ENCODE measurements at places on chromosomes 5 and 9.

DNA sequence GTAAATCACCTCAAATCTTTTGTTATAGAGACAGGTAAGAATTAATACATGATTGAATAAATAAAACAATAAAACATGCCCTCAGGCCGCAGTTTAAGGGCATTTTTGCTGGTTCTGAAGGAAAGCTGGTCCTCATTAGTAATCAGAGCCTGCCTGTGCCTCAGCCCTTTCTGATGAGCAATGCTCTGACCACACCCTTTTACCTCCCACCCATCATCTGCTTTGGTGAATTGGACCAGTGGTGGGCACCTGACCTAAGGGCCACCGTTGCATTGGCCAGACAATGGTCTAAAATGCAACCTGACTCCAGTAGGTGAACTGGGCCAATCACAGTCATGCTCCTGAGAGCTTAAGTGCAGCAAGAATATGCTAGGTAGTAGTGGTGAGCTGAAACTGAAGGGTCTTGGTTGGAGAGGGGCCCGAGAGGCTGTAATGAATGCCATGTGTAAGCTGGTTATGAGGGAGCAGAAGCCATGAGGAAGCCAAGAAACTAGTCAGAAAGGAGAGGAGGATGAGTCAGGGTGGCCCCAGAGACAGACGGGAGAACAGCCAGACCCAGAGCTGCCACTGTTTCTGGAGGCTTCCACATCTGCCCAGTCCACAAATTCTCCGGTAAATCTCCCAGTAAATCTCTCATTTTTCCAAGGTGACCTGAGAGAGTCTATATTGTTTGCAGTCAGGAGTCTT lies 45.5 kb upstream of the ZSWIM6 start:
- peak; percentile 45 for DNase-seq

GRCh38 chr5:126481243-126481642 lies 58.0 kb downstream of the GRAMD2B start:
- no peak for DNase-seq

- DNase-seq, result no peak
These were observed 92.0 kb downstream of the PLCXD3 start for GRCh38 chr5:41418220-41419031.

DNA sequence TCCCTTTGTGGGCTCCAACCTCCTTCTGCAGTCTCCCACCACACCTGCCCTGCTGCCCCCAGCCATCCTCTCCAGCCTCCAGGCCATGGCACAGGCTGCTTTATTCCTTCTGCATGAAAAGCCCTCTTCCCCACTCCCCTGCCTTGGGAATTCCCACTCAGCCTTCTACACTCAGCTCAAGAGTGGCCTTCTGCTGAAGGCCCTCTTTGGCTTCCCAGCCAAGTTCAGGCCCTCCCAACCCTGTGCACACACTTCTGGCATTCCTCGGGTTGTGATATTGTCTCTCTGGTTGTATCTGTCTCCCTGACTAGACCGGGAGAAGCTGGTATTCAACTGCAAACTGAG lies 5.7 kb downstream of the SHB start:
- no peak for DNase-seq

DNA sequence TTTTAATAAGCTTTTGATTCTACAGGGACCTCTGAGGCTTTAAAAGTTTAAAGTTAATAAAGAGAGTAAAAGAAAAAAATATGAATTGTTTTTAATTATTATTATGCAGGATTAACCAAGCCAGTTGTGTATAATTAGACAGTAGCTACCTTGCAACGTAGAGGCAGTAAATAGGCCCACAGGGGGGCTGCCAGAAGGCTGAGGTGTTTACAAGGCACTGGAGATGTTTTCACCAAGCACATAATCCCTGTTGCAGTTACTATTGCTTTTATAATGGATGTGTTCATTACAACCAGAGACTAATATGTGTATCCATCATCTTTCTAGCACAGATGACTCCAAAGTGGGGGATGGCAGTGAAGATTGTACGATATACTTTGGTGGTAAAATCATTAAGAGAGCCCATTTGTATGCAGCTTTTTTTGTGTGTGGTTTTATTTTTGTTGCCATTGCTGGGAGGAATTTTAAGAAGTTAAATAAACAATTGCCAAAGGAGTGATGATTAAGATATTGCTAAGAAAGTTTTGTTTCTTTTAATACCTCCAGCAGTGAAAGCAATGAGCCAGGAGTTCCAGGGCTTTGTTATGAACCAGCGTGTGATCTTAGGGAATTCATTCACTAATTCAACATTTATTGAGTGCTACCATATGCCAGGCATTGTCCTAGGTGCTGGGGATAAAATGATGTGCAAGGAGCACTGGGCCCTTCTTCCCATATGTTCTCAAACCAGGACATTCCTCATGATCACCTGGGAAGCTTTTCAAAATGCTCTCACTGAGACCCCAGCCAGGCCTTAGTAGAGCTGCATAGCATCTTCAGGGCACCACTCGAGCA lies 138.7 kb upstream of the EFNA5 start:
- DNase-seq, result peak; percentile 7

- DNase-seq, result no peak
These were observed 846 bp downstream of the MGAT1 start for GRCh38 chr5:180801596-180802324.

DNA sequence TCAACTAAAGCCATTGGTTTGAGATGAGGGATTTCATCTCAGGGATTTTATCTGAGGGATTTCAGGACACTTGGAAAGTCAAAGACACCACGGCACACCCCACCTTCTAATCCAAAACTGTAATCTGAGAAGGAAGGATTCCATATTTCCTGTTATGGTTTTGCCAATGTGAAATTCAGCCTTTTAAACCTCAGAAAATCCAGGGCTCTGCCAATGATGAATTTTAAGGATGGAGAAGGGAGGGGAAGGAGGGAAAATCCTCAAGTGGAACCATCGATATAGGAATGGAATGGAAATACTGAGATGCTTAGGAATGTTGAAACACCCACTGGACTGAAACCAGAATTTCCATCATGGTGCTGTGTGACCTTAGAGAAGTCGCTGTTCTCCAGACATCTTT lies 5.3 kb downstream of the C1QTNF3 start:
- no peak for DNase-seq

GRCh38 chr5:36237751-36238150 lies 4.0 kb downstream of the NADK2 start:
- peak; percentile 23 for DNase-seq

DNA sequence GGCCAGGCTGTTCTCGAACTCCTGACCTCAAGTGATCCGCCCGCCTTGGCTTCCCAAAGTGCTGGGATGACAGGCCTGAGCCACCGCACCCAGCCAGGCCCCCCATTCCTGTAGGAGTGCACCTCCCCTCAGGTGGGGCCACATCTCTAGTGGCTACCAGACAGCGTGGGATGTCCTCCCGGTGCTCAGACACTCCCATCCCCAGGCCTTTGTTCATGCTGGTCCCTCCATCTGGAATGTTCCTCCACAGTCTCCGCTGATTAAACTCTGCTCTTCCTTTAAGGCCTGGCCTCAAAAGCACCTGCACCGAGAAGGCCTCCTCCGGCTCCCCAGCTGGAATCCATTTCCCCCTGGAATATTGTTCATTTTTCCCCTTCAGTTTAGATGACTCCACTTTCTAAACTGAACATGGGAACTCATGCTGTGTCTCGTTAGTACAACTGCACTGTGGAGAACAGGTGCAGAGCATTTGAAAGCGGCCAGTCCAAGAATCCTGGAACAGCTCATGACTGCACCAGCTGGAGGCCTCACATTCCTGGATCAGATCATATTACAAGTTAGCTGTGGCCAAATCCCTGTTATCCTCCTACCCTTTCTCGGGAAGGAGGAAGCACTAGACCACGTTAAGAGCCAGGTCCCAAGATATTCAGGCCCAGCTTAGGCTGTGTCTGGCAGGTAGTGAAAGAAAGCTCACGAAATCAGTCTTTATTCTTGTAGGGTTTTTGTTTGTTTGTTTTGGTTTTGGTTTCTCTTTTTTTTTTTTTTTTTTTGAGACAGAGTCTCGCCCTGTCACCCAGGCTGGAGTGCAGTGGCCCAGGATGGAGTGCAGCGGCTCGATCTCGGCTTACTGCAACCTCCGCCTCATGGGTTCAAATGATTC lies 10.8 kb upstream of the PRRC2B start:
- DNase-seq, result peak; percentile 72

GRCh38 chr9:101333490-101333889 lies 51.3 kb downstream of the BAAT start:
- DNase-seq, result peak; percentile 68

DNA sequence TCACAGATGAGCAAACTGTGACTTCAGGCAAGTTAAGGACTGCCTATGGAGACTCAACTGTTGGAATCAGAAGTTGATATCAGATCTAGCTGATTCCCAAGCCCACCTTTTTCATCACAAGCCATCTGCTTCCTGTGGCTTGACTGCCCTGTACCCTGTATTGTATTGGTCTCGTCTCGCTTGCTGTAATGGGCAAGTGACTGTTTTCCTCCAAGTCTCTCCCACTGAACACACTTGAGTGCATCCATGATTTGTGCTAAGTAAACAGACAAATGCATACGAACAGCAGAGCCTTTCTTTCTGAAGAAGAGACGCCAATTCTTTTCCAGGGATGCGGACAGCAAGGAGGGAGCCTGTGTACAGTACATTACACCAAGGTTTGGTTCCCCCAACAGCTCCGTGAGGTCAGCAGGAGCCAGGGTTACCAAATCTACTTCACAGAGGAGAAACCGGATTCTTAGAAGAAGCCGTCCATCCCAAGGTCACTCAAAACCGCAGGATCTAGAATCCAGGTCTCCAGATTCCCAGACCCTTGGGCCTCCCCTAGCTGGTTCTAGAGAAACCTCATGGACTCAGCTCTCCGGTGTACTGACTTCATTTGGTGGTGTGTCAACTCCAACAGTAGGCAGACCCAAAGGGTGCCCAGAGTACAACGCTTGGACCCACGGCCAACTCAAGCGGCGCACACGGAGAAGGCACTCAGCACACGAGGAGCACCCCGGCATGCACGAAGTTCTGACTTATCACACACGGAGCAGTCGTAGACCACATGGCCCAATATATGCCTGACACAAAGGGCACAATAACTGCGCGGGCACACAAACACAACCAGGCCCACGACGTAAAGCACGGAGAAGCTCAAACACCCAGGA lies 1.1 kb downstream of the BAG1 start:
- DNase-seq, result peak; percentile 32

GRCh38 chr5:172315587-172316493 lies 32.3 kb upstream of the UBTD2 start:
- DNase-seq, result no peak

- no peak for DNase-seq
These were observed 5.8 kb downstream of the ADAMTS6 start for GRCh38 chr5:65475895-65476294.

DNA sequence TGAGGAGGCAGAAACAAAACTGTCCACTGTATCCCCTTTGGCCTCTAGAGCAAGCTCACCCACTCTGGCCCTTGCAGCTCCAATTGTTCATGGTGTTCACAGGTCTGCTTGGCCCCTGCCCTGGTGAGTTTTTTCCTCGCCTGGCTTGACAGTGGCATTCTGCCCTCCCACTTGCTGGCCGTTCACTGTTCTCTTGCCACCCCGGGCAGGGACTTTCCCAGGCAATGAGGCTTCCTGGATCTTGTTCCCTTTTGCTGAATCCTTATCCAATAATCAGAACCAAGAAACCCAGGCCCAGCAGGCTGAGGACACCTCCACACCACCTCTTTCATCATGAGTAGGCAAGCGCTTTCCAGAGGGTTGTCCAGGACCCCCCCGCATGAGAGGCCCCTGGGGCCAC lies 31.2 kb downstream of the ZNF618 start:
- DNase-seq, result no peak

DNA sequence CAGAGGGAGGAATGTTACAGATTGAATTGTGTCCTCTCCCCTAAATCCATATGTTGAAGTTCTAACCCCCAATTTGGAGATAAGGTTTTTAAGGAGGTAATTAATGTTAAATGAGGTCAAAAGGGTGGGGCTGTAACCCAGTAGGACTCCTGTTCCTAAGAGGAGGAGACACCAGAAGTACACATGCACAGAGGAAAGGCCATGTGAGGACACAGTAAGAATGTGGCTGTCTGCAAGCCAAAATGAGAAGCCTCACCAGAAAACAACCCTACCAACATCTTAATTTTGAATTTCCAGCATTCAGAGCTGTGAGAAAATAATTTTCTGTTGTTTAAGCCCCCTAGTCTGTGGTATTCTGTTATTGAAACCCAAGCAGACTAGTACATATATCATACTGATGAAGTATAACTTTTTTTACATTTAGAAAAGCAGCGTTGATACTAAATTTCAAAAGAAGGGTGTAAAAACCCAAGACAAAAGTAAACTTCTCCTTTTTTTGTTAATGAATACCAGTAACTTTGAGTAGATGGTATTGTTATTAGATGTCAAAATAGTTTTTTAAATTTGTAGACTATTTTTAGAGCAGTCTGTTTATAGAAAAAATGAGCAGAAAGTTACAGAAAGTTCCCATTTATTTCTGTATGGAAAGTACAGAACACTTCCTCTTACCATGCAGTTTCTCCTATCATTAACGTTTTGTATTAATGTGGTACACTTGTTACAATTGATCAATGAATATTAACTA lies 25.1 kb downstream of the RNF180 start:
- no peak for DNase-seq

GRCh38 chr5:172768573-172769341 lies 2.2 kb downstream of the DUSP1 start:
- peak; percentile 37 for DNase-seq

DNA sequence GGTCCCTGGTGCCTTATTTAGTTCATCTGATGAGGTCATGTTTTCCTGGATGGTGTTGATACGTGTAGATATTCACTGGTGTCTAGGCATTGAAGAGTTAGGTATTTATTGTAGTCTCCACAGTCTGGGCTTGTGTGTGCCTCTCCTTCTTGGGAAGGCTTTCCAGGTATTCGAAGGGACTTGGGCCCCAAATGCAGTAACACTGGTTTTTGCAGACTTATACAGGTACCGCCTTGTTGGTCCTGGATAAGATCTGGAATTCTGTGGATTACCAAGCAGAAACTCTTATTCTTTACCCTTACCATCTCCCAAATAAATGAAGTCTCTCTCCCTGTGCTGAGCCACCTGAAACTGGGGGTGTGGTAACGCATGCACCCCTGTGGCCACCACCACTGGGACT lies 34.1 kb downstream of the MEGF9 start:
- no peak for DNase-seq

GRCh38 chr5:133062276-133062675 lies 10.5 kb downstream of the HSPA4 start:
- no peak for DNase-seq

DNA sequence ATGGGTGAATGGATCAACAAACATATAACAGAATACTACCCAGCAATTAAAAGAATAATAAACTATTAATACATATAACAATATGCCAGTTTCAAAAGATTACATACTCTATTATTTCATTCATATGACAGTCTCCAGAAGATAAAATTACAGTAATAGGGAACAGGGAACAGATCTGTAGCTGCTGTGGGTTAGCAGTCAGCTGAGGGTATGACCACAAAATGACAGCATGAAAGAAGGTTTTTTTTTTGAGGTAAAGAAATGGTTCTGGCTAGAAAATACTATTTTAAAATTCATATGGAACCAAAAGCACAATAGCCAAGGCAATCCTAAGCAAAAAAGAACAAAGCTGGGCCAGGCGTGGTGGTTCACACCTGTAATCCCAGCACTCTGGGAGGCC lies 73.0 kb upstream of the NR5A1 start:
- no peak for DNase-seq

GRCh38 chr5:175683231-175683630 lies 25.4 kb downstream of the HRH2 start:
- no peak for DNase-seq

GRCh38 chr9:107976767-107977166 lies 487.2 kb upstream of the KLF4 start:
- DNase-seq, result peak; percentile 24

GRCh38 chr9:14350349-14350728 lies 36.4 kb upstream of the NFIB start:
- no peak for DNase-seq

GRCh38 chr5:35320029-35320428 lies 89.7 kb upstream of the PRLR start:
- no peak for DNase-seq

GRCh38 chr5:144950996-144951395 lies 780.3 kb downstream of the KCTD16 start:
- DNase-seq, result no peak

Measured in epithelial cell of esophagus (primary cell).